ENCODE measurements at places on chromosomes 6 and 20.

DNA sequence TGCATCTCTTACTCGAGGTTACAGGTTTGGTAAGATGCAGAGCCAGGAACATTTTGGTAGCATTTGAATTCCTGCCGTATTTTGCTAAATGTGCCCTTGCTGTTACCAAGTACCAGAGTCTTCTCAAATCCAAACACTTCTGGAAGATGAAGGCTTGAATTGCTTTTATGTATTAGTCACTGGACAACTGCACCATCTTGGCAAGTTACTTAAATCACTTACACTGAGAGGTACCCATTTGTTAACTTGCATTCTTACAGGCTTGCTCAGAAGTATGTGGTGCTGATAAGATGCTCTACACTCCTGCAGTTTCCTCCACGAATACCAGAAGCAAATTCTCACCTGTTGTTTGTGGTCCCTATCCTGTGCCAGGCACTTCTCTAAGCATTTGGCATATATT is 12.7 kb downstream of the IL22RA2 start:
- no peak for DNase-seq

DNA sequence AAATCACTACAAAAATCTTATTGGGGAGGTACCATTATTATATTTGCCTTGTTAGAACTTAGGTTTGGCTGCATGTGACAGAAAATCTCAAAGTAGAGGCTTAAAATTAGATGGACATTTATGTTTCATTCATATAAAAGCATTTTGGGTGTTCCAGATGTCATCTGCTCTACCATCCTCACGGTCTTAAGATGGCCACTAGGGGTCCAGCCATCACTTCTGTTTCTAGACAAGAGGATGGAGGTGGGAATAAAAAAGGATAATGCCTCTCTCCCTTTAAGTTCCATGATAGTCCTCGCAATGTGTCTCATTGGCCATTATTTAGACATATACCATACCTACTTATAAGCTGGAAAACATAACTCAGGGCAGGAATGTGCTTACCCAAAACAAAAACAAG is 929.5 kb downstream of the KIF16B start:
- no peak for DNase-seq

- DNase-seq: no peak
These were observed 220.5 kb downstream of the SYNE1 start for GRCh38 chr6:152416652-152417051.

GRCh38 chr6:44300292-44300823 is 12.8 kb downstream of the AARS2 start:
- DNase-seq: no peak

DNA sequence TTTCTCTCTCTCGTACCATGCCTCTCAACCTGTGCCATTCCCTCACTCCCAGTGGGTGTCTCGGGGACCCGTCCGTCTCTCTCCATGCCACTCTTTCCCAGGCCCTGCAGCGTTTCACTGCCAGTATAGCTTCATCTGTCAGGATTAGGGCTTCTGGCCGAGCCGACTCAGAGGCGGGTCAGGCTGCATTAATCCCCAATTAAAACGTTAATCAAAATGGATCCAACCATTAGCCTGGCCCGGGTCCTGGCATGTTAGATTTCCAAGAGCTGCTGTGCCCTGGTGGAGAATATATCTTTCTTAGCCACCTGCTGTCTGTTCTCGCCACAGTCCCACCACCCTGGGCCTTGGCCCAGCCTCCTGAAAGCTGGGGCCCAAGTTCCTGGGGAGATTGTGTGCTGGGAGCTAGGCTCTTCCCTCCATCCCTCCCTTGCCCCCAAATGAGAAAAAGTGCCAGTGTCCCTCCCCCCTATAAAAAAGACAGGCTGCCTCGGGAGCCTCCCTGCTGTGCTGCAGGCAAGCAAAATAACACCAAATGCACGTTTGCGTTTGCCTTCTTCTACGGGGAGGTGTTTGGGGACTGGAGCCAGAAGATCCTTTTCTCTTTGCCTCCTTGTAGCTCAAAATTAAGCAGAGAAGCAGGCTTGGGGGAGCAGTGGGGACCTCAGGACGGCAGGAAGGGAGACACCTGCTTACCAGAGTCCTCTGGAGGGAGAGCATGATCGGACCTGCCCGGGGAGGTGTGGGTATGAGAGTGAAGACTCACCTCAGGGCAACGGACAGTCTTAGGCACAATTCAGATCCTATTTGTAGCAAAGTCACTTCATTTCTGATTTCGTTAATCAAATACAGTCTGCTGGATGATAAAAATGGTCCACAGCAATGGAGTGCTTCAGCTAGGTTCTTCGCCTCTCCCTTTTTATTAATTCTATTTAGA is 3.0 kb downstream of the KCNG1 start:
- no peak for DNase-seq

GRCh38 chr6:124294574-124295200 is 491.0 kb downstream of the NKAIN2 start:
- no peak for DNase-seq

DNA sequence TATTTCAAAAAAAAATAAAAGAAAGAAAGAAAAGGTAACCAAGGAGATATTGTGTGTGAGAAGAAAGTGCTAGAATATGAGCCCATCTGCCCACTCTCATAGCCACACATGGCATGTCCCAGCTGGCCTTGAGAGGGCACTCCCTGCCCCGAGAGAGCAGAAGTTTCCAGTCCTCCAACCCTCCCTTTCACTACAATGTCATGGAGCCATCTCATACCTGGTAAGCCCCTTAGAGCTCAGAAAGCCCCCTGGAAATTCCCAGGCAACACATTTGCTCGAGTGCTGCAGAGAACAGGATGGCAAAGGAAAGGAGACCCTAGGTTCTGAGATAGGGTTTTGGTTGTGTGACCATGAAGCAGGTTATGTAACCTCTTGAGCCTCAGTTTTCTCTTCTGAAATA is 75.8 kb upstream of the RIN2 start:
- DNase-seq: no peak

GRCh38 chr6:111721753-111722154 is 116.1 kb upstream of the TRAF3IP2 start:
- DNase-seq: no peak

DNA sequence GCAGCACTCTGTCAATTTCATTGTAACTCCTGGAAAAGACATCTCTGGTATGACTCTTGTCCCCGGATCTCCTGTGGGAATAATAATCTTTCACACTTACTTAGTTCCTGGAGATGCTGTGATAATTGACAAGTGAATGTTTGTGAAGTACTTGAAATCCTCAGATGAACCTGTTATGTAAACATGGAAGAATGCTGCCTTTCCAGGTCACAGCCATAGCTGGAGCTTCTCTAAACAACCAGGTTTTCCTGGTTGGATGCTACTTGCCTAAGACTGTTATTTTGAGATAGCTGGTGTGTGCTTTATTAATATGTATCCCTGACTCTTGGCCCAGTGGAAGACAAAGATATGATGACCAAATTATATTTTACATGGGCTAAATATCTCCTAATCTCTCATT is 228.6 kb downstream of the KCNQ5 start:
- DNase-seq: no peak
